Left hindlimb (tissue), 1 donor: ENCODE measurements at places on chromosomes 3 and 15.

- no peak for DNase-seq
Observed at GRCh38 chr3:32946973-32947788, 4.3 kb upstream of the CCR4 start.

- DNase-seq = no peak
Observed at GRCh38 chr15:51310064-51310463, 28.3 kb downstream of the CYP19A1 start.

DNA sequence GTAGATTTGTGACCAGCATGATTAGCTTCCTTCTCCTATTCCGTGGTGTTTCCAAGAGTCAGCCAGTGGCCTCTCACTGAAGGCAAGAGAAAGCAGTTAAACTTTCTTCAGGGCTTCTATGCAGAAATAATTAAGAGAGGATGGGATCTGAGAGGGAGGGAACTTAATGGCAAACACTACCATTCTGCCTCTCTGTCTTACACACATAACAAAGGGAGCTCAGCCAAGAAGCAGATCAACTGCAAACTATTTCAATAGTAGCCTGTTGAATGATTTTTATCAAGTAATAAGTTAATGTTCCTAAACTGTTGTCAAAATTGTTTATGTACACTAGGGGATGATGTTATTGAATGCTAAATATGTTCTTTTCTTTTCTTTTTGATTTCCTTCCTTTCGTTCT is 11.8 kb downstream of the OXSR1 start:
- DNase-seq = no peak

GRCh38 chr15:51161491-51162220 is 67.0 kb upstream of the TNFAIP8L3 start:
- DNase-seq = no peak

- DNase-seq = no peak
Observed at GRCh38 chr3:197591816-197592215, 36.0 kb upstream of the BDH1 start.

DNA sequence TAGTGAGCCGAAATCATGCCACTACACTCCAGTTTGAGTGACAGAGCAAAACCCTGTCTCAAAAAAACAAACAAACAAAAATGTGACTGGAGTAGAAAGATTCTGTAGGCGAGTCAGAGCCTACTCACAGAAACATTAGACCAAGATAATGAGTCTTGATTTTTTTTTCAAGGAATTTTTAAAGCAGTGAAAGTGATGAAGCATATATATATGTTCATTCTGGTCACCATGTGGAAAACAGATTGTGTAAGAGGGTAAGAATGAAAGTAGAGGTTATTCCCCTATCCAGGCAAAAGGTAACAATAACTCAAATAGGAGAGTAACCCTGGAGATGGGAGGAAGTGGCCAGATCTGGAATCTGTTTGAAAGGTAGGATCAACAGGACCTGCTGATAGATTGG is 26.2 kb upstream of the FHIT start:
- no peak for DNase-seq

DNA sequence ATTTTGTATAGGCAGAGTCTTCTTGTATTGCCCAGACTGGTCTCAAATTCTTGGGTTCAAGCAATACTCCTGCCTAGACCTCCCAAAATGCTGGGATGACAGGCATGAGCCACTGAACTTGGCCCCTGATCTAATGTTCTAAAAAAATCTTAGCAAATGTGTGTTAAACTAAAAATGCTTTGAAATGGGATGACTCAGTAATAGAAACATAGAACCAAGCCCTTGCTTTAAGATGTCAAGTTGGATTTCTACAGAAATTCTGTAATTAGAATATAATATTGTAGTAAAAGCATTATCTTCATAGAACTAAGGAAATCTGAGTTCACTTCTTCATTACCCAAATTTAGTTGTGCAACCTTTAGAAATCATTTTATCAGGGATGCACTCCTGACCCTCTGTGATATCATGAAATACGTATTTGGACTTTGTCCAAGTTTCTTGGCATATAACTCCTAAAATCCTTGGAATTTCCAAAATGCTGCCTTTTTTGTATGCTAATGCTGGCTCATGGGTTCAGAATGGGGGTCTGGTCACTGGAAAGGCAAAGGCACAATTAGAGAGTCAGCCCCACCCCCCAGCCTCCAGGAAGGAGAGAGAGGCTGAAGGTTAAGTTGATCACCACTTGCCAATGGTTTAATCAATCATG is 217.3 kb downstream of the TP63 start:
- no peak for DNase-seq

DNA sequence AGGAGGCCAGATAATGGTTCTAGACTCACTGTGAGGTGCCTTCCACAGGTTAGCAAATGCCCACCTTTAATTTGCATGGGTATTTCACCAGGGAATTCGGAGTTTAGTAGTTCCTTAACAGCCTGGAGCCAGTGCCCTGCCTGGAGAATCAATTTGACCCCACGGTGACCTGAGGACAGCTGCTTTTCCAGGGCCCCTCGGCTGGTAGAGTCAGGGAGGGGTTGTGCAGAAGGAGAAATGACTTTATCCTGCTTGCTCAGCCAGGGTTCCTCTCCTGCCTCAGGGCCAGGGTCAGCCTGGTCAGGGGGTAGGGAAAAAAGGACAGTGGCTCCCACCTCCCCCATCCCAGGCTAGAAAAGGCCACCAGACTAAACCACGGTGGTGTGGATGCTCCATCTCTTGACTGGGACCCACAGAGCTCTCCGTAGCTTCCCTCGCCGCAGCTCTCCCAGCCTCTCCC is 12.0 kb downstream of the DLL4 start:
- DNase-seq = no peak

DNA sequence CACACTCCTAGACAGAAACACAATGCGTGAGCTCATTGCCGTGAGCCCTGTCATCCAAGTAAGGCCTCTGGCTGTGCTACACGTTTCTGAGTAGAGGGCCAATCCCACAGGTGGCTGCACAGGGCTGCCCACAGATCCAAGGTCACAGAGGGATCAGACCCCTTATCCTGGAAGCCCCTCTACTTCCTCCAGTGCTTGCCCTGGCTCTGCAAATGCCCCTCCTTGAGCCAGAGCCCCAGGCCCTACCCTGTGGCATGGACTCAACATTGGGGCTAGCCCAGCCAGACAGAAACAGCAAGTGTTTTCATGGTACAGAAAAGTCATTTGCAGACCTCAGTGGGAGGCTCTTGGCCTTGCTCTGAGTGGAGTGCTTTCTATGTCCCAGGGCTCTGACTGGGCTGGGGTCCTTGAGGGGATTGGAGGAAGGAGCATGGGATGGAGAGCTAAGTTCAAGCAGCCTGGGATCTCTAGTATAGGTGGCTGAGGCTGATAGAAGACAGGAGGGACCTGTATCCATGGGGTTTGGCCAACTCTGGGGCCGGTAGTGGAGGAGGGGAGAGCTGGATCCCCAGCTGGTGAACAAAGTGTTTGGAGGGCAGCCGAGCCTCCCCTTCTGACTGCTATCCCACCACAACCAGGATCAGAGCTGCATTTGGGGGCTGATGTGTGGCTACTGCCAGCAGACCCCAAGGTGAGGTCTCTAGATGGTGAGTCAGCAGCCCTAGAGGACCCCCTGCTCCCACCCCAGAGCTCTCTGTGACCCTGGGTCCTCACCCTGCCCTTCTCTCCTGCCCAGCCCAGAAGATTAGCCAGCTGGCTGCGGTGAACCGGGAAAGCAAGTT is 38.7 kb downstream of the GOLGA6A start:
- DNase-seq = no peak

- no peak for DNase-seq
Observed at GRCh38 chr15:60062826-60063225, 58.7 kb downstream of the FOXB1 start.

GRCh38 chr3:68256635-68257223 is 602.3 kb upstream of the SUCLG2 start:
- DNase-seq = no peak

DNA sequence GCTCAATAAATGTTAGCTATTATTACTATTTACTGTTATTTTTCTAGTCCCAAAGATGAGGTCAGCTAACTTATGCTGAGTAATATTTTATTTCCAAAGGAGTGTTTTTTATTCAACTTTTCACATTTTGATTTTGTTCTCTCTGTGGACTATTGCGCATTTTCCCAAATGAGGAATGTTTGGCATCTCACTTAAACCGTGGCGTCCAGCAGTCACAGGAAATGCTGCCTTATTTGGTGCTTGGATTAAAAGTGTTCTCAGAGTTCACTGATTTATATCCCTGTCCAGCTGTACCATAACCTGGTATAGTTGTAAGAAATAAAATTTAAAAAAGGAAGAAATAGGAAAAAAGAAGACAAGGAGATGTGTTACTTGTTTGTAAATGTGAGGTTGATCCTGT is 166.8 kb downstream of the THSD4 start:
- DNase-seq = no peak

DNA sequence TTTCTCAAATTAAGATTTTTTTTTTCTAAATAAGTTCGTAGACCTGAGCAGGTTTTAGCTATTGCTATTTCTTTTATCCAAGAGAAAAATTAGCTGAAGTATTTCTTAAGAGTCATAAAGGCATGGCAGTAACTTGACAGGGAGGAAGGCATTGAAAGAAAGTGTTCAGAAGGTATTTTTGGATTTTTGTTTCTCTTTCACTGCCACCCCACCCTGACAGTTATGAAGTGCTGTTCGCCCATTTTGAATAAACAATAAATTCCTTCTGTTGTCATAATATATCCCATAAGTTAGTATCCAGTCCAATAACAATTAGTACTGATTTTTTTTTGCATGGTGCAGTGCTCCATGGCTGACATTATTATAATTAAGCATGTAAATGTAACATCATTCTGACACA is 363.0 kb downstream of the NR2F2 start:
- no peak for DNase-seq
